ENCODE measurements at places on chromosomes 5 and 9. TPM values are rescaled to one million over a fixed set of nuclear protein-coding genes. Genes with fewer than 3 reads are reported as not detected.

CMBL gene
- total RNA-seq = 12.3 TPM

OLFML2A gene
- total RNA-seq = 1.7 TPM

GFI1B gene
- total RNA-seq = not detected

HEXB gene
- 241 TPM for total RNA-seq

LRRC26 gene
- not detected for total RNA-seq

POLR3G gene
- 6.7 TPM for total RNA-seq

ZNF189 gene
- total RNA-seq = 18.3 TPM

NDST1 gene
- 39.3 TPM for total RNA-seq

ITK gene
- total RNA-seq = not detected

CARTPT gene
- not detected for total RNA-seq
